Adipocyte (in vitro differentiated cells): ENCODE measurements at places on chromosomes 6 and 20.

DNA sequence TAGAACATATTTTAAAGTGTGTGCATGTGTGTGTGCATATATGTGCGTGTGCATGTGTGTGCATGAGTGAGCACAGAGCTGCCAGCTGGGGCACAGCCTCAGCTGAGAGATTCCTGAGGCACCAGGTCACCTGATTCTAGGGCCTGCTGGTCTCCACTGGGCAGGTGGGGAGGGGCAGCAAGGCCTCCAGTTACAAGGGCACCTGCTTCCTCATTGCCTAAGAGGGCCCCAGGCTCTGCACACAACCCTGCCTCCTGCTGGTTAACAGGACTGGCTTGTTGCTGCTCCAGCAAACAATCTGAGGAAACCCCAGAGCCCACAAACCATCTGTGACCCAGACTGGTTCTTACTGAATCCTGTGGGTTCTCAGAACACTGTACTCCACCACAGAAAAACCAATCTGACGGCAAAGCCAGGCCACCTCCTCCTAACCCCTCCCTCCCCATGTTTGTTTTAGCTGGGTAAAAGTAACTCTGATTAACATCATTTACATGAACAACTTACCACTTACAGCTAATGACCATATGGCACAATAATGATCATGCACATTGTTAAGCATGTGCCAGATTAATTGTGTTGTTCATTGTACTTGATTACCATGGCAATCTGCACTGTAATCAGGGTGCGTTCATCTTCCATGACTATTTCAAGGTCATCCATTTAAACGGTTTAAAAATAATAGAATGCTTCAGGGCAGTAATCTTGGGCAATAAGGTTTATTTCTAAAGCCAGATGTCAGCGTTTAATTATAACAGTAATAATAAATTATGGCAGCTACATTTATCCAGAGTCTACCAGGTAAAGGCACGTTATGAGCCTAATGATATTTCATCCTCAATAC, 23.1 kb upstream of the UBE2J1 start:
- DNase-seq: no peak

DNA sequence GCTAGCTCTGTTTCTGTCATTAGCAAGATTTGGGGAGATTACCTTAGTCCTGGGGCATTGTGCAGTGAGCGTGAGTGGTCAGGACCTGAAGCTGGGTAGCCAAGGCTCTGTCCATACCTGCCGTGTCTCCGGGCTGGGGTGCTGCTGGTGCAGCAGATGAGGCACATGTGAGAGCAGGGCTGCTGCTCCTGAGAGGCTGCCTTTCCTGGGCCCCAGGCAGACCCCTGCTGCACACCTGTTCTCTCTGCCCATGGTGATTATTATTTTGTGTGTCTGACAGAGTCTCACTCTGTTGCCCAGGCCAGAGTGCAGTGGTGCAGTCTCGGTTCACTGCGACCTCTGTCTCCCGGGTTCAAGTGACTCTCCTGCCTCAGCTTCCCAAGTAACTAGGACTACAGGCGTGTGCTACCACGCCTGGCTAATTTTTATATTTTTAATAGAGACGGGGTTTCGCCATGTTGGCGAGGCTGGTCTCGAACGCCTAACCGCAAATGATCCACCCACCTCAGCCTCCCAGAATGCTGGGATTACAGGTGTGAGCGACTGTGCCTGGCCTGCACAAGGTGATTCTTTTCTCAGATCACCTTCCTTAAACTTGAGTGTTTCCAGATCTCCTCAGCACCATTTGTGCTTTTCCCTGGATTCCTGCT, 36.8 kb upstream of the IRF4 start:
- DNase-seq: no peak

DNA sequence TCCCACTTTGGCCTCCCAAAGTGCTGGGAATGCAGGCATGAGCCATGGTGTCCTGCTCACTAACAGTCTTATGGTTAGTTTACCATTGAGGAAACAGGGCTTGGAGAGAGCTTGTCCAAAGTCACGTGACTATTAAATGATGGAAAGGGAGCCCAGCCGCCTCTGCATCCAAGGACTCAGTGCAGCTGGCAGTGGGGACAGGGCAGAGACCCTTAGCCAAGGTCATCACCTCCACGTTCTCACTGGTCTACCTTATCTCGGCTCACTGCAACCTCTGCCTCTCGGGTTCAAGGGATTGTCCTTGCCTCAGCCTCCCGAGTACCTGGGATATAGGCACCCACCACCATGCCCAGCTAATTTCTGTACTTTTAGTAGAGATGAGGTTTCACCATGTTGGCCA, 109.3 kb downstream of the SLC23A2 start:
- no peak for DNase-seq

- DNase-seq: peak; percentile 19
Observed at GRCh38 chr6:20693466-20694063, 159.3 kb downstream of the CDKAL1 start.

DNA sequence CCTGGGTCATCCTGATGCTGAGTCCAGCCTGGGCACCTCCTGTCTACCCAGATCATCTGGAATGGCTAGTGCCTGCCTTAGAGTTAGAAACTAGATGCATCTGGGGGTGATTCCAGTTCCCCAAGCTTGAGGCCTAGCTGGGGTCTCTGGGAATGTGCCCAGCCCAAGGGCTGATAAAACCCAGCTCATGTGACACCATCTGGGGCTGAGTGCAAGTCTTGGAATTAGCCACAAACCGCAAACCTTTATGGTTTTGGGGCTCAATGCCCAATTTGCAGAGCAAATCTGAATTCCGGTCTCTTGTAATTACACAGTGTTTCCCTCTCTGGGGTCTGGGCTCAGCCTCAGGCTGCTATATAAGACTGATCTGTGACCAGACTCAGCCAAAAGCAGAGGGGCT, at the start of gene BPIFB4:
Gene BPIFB4, plus strand, starts transcription at position 385 of the 400 bp plus-strand sequence. CDS start 1,884 bp downstream, outside the sequence.
- peak; percentile 46 for DNase-seq

- DNase-seq: no peak
Observed at GRCh38 chr20:53226826-53227225, 254.7 kb downstream of the TSHZ2 start.

DNA sequence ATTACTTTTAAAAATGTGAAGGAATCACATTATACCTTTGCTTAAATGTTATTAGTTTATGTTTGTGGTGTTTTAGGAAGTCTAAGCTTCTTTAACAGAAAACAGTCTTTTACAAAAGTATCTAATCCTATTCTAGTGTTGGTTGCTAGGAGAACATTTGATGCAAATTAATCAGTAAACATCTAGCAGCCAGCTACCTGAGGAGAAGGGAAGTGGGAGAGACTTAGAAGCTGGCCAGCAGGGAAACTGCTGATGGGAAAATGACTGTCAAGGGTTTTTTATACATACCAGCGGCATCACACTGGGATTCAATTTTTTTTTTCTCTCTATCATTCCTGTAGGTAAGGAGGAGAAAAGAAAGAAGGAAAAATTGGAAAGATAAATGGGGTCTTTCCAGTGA, 686.0 kb upstream of the MMS22L start:
- no peak for DNase-seq

DNA sequence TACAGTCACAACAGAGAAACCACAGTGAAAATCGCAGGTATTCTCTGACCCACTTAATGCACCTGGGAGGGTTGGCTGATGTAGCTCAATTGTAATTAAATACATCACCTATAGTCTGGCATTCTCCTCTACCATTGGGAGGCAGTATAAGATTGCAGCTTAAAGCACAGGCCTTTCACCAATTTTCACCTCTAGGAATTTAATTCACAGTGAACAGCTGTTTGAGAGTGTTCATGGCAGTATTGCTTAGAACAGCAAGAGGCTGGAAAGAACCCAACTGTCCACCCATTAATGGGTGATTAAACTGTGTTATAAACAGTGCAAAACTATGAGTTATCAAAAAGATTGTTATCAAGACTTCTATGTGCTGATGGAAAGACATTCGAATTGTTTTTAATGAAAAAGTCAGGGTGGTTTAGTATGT, 2.0 kb downstream of the EDEM2 start:
- DNase-seq: peak; percentile 66

DNA sequence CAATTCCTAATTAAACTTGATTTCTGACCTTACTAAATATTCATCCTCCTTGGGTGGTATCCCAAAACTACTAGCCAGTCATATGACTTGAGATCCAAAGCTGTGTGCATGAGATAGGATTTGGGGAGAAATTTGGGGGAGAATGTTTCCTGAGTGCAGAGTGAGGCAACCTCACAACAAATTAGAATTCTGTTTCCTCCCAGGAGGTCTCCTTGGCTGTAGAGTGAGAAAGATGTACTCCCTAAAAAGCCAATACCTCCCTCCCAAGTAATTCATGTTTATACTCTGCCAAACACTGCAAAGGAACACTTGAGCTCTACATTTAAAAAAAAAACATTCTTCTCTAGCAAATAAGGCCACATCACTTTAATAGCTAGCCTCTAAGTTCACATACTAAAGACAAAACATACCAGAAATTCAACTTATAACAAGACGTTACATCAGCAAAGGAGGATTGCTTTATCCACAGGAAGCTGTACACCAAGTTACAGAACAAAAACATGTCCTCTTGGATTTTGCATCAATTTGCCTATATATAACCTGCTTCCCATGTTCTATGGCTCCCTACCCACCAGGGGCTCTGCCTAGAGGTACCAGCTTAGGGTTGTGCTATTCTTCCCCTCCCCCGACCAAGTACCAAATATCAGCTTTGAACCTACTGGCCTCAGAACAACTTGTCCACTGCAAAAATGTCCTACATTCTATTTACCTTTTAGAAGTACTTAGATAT, 15.4 kb upstream of the TMEM30A start:
- peak; percentile 56 for DNase-seq

GRCh38 chr6:160992061-160992979, 751 bp downstream of the MAP3K4 start:
- DNase-seq: peak; percentile 86

DNA sequence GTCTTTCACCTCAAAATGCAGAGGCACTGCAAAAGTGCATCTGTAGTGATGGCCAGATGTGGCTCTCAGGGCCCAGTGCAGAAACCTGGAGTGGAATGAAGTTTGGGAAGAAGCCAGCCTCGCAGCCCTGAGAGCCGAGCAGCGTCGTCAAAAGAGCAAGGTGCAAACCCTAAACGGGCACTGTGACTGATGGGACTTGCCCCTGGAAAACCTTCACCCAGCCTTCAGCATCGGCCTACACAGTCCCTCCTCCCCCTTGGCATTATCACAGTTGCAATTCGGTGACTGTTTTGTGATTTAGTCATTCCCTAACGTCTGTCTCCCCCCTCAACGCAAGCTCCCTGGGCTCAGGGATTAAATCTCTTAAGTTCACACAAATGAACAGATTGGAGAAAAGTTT, 38.6 kb downstream of the TAF4 start:
- no peak for DNase-seq

DNA sequence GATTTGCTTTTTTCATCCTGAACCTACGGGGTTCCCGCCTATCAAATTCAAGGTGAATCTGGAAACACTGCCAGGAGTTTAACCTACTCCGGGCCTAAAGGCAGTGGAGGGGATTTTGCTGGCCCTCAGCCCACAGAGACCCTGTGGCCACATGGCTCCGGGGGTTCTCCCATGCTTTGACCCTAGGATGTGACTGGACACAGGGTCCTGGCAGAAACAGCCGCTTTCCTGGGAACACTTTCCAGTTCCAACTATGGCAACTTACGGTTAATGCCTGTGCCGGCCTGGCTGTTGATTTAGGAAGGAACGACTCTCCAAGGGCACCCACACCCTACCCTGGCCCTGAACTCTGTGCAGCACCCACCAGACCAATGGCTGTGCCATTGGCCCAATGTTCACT, 141.7 kb upstream of the RPS6KA2 start:
- no peak for DNase-seq

GRCh38 chr6:110682460-110682853, 132.8 kb downstream of the CDK19 start:
- peak; percentile 89 for DNase-seq

GRCh38 chr20:62856931-62857619, 4.5 kb downstream of the TCFL5 start:
- no peak for DNase-seq

DNA sequence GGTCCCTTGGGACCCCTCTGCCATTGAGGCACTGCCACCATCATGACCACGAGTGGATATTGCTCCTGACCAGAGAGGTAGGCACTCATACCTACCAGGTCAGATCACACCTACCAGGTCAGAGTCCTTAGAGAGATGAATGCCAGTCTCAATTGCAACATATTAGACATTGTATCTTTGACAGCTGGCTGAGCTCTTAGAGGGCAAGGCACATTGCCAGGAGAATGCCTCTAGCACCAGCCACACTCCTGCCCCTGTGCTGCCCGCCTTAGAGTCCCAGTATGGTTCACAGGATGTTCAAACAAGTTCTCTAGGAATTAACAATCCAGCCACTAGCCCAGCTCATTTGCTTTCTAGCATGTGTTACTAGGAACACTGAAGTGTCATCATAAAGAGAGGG, 65.9 kb downstream of the TMEM244 start:
- DNase-seq: no peak

DNA sequence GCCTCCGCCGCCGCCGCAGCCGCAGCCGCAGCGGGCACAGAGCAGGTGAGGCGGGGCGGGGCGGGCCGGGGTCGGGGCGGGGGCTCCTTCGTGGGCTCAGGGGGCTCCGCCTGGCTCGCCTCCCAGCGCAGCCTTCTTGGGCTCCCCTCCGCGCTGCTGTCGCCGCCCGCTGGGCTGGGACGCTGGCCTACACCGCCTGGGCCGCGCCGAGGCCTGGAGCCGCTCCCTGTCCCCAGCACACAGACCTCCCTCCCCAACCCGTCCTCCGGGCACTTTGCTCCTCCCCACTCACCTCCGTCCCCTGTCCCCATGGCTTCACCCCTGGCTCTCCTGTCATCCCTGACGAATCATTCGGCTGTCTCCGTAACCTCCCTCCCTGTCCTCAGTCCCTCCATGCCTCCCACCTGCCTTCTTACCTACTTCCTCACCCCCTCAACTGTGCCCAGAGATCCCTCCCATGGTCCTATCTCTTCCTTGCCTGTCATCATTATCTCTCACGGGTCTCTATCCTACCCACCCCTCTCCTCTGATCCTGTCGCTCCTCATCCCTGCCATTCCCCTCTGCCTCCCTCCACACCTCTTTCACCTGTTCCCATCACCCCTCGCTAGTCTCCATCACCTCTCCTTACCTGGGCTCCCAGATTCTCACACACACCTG, 512 bp downstream of the TTBK1 start:
- DNase-seq: no peak

- no peak for DNase-seq
Observed at GRCh38 chr6:2740581-2740980, 10.1 kb downstream of the MYLK4 start.

GRCh38 chr20:38658879-38659596, 57.4 kb downstream of the ARHGAP40 start:
- DNase-seq: peak; percentile 33

DNA sequence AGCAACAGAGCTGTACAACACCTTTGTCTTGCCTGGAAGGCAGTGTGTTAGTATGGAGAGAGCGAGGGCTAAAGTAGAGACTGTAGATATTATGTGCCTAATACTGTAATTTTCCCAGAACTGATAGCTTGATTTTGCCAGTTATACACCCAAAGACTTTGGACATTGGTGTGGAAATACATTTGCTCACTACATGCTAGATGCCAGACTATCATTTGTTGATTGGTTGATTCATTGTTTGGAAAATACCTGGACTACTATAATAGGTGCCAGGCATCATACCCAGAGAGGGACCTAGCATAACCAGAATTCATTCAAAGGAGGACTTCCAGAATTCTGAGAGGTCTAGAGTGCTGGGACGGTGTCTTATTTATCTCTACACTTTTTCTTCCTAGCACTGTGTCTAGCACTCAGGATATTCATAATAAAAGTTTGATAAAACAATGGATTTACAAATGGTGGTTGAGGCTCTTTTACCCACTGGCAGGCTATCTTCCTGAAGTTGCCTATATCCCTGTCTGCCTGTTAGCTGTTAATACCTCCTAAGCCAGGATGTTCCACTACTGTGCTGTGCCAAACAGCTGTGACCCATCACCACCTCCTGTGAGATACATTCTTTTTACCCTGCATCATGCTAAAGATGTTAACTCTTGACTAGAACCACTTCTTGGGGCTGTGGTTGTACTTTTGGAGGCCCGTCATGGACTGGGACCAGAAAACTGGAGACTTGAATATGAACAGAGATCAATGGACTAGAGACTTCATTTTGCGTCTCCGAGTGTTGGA, 72.2 kb upstream of the FUCA2 start:
- peak; percentile 39 for DNase-seq
